Fibroblast of skin of abdomen (primary cell): ENCODE measurements at places on chromosomes 3 and 15.

- DNase-seq: peak; percentile 83
Measured at GRCh38 chr3:177459401-177459800, 262.1 kb upstream of the TBL1XR1 start.

DNA sequence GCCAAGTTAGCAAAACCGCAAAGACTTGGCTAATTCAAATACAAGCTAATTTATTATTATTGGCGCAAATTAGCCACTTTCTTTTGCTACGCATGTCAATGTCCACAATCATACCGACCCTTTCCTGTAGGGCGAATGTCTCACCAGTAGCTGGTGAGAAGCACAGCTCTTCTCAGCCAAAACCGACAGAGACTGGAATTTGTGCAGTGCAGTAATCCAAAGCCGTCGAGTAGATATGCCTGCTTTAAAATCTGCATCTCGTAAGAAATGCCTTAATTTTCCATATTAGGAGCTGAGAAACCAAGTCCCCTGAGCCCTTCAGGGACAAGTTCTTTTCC, 614 bp upstream of the MINDY2 start:
- peak; percentile 84 for DNase-seq

DNA sequence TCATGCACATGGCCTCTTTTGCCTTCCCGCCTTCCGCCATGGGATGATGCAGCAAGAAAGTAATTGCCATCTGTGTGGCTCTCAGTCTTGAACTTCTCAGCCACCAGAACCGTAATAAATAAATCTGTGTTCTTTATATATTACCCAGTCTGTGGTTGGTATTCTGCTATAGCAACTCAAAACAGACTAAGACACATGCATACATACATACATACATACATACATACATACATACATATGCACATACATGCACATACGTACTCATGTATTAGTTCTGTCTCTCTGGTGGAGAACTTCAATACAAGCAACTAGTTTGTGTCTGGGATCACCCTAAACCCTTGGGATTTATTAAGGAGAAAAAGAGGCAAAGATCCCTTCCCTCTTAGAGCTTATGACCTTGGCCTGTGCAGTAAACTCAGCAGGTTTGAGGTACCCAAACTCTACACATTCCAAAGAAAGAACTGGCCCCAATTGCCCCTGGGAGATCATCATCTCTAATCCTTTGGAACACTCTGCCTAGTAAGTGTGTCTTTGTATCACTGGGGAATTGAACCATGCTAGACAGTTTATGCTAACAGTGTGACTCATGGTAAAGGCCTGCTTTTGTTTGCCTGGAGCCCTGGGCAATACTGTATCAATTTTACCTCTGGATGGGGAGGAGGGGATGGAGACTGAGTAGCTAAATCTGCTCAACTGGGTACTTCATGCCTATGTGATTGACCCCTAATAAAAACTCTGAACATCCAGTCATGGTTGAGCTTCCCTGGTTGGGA, 115.6 kb upstream of the LMCD1 start:
- DNase-seq: peak; percentile 31

- peak; percentile 27 for DNase-seq
Measured at GRCh38 chr3:99586701-99587100, 51.7 kb upstream of the COL8A1 start.

GRCh38 chr15:31544361-31544760, 217.7 kb downstream of the KLF13 start:
- DNase-seq: no peak

GRCh38 chr3:97658668-97659285, 105.8 kb upstream of the ARL6 start:
- peak; percentile 8 for DNase-seq

- DNase-seq: peak; percentile 50
Measured at GRCh38 chr3:74001436-74001835, 376.7 kb upstream of the PDZRN3 start.

- DNase-seq: no peak
Measured at GRCh38 chr15:93917181-93917580, 314.2 kb upstream of the MCTP2 start.

DNA sequence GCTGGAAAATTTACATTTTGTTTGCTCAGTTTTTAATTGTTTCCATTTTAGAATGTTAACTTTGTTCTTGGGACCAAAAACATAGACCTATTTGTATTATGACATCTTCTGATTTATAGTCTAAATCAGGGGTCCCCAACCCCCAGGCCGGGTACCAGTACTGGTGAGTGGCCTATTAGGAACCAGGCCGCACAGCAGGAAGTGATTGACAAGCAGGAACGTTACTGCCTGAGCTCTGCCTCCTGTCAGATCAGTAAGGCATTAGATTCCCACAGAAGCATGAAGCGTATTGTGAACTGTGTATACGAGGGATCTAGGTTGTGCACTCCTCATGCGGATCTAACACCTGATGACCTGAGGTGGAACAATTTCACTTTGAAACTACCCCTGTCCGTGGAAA, 51.9 kb downstream of the GHSR start:
- no peak for DNase-seq

GRCh38 chr15:95479308-95479707, 851.2 kb upstream of the NR2F2 start:
- DNase-seq: no peak

DNA sequence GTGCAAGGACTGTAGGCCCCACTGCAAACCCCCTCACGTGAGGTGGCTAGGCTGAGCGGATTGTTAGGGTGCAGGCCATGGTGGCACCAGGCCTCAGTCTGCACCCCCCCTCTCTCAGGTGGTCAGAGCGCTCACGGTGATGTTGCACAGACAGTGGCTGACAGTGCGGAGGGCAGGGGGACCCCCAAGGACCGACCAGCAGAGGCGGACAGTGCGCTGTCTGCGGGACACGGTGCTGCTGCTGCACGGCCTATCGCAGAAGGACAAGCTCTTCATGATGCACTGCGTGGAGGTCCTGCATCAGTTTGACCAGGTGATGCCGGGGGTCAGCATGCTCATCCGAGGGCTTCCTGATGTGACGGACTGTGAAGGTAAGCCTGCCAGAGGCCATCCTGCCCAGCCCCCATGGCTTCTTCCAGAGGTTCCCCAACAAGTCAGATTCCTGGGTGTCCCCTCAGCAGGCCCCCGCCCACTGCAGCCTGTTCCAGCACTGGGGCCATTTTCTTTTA, 18.2 kb downstream of the ATRIP start:
- DNase-seq: no peak

DNA sequence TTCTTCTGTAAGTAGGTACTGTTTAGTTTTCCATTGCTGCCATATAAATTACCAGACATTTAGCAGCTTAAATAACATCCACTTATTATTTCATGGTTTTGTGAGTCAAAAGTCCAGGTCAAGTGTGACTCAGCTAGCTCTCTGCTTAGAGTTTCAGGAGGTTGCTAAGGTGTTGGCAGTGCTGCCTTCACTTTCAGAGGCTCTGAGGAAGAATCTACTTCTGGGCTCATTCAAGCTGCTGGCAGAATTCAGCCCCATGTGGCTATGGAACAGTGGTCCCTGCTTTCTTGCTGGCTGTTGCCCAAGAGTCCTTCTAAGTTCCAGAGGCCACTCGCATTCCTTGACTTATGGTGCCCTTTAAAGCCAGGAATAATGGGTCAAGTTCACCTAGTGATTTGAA, 4.5 kb downstream of the CFAP44 start:
- DNase-seq: peak; percentile 36

GRCh38 chr3:122559906-122560305, 4.2 kb downstream of the PARP9 start:
- no peak for DNase-seq

- no peak for DNase-seq
Measured at GRCh38 chr3:155742349-155742965, 2.4 kb downstream of the PLCH1 start.
